T-helper 9 cell (primary cell): ENCODE measurements at places on chromosomes 4 and X.

DNA sequence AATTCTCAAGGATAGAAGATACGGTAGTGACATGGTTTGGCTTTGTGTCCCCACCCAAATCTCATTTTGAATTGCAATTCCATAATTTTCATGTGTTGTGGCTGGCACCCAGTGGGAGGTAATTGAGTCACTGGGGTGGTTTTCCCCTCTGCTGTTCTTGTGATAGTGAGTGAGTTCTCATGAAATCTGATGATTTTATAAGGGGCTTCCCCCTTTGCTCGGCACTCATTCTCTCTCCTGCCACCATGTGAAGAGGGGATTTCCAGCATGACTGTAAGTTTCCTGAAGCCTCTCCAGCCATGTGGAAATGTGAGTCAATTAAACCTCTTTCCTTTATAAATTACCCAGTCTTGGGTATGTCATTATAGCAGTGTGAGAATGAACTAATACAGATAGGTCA is 8.5 kb upstream of the SPANXN4 start:
- no peak for DNase-seq

- no peak for DNase-seq
Observed at GRCh38 chr4:142331646-142332045, 514.5 kb downstream of the INPP4B start.

DNA sequence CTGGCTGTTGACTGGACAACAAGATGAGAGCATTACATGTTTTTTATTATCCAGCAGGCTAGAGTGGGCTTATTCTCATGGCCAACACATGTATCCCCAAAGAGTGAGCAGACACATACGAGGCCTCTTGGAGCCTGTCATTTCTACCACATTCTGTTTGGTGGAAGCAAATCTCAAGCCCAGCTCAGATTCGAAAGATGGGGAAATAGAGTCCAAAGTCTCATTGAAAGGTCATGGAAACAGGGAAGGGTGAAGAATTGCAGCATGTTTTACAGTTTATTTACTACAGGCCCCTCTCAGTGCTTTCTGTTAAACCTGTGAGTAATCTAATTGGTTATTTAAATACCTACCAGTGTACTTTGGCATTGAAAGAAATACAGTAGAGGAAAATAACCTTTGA is 108.6 kb downstream of the FRAS1 start:
- no peak for DNase-seq

DNA sequence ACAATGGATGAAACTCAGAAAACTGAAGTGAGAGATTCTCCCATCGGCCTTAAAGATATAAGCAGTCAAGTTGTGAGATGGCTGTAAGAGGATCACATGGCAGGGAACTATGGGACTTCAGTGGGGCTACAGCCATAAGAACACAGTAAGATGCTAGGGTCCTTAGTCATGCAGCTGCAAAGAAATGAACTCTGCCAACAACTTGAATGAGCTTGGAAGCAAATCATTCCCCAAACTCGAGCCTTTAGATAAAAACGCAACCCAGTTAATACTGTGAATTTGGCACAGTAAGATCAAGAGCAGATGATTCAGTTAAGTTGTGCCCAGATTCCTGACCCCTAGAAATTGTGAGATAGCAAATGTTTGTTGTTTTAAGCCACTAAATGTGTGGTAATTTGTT is 117.3 kb downstream of the FAM13A start:
- DNase-seq = no peak

DNA sequence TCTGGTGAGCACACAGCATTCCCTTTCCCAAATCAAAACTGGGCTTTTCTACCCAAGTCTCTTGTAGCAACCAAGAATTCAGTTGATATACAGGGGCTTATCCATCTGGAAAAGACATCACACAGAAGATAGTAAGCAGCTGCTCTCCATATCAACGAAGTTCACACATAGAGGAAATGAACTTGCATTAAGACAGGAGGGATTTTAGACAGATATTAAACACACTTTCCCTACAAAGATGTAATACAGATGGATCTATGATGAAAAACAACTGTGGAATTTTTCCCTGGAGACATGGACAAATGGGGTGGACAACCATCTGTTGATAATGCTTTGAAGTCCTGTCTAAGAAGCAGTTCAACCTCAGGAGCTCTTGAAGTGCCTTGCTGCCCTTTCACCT is 9.8 kb upstream of the PDE5A start:
- no peak for DNase-seq

DNA sequence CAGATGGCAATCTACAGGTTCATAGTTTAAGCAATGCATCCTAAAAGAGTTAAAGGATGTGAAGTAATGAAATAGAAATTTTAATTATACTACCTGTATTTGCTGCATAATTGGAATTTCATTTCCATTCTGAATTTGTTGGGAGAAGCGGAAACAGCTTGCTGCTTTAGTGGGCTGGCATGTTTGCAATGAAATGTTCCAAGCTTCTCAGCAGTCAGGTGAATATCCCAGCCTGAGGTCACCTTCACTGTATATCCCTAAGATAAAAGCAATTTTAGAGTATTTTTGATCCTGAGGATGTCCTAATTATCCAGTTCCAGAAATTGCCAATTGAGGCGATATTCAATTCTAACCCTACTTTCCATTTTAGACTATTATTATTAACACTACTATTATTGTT is 136.1 kb upstream of the ARSJ start:
- no peak for DNase-seq

- DNase-seq = no peak
Observed at GRCh38 chr4:98452091-98452490, 190.9 kb downstream of the RAP1GDS1 start.

GRCh38 chr4:103303011-103303410 is 104.9 kb upstream of the CENPE start:
- no peak for DNase-seq

DNA sequence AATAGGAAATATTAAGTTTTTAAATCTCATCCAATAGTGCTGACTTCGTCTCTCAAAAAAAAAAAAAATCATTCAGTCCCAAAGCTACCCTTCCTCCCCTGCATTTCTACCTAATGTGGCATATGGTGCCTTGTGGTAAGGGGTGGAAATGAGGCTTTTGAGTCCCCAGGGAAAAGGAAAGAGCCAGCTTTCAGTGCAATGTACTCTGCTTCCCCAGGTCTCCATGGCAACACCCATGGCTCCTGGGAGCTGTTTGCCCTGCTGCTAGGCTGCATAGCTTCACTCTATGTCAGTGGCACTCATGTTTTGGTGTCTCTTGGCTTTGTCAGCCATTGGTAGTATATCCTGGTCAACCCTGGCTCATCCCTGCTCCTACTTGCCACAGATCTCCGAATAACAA is 175.9 kb downstream of the SLC39A8 start:
- no peak for DNase-seq

DNA sequence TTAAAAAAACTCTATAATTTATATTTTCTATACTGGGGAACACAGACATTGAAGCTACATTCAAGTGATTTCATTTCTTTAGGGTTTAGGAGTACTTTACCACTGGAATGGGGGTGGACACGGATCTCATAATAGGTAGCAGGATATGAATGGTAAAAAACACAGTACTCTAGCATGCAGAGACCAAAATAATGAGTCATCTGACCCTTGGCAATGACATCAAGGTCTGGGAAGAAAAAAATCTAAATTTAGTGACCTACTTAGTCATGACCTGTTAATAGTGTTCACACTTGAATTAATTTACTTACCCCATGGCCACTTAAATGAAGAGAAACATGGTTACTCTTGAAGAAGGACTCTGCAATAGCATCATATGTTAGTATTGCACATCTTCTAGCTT is 187.9 kb downstream of the EPHA5 start:
- DNase-seq = no peak

DNA sequence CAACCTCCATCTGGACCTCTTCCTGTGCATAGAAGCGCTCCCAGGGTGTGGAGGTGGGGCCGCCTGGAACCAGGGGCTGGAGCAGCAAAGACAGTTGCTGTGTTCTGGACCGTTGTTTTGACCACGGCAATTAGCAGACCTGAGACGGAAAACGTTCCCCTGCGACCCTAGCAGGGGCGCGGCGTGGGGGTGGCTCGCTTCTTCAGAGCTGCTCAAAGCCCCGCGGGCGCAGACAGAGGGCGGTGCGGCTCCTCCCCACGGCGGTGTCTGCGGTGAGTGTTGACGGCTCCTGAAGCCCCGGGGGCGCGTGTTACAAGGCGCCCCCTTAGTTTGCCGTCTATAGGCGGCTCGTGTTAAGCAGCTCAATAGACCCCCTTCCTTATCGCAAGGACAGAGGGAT is 79.2 kb downstream of the TRIML1 start:
- no peak for DNase-seq

GRCh38 chrX:39096599-39096998 is 295.3 kb downstream of the MID1IP1 start:
- no peak for DNase-seq

DNA sequence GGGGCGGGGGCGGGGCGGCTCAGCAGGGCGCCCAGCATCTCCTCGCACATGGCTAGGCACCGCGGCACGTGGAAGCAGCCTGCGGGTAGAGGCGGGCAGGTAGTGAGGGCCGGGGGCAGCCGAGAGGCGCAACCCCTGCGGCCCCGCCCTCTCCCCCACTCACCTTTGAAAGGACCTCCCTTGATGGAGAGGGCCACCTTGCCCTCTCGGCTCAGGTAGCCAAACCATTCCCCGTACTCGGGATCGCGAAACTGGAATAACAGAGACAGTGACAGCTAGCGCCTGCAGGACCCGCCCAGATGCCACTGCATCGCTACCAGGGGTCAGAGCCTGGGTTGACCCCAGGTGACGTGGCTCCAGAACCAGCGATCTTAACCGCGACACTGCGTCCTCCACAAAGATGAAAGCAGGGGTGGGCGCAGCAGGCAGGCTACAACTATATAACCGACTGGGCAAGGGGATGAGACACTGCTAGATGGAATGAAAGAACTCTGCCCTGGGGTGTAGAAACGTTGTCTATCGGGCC is 552 bp upstream of the NAA10 start:
- no peak for DNase-seq

- DNase-seq = no peak
Observed at GRCh38 chr4:26252349-26253025, 68.3 kb upstream of the RBPJ start.

- DNase-seq = no peak
Observed at GRCh38 chrX:153378607-153379006, 22.5 kb downstream of the PNMA6E start.

GRCh38 chrX:13140007-13140406 is 95.6 kb upstream of the FAM9C start:
- no peak for DNase-seq

GRCh38 chr4:74415602-74416300 is 29.2 kb upstream of the AREG start:
- DNase-seq = no peak
